Stimulated activated CD4-positive, alpha-beta T cell treated with anti-CD3 and anti-CD28 coated beads, Interleukin-15, amount 100 ng/mL, for 24 hours (primary cell): ENCODE measurements at places on chromosomes 3 and 15.

- no peak for DNase-seq
Observed at GRCh38 chr15:48239334-48239733, 33.2 kb downstream of the SLC12A1 start.

DNA sequence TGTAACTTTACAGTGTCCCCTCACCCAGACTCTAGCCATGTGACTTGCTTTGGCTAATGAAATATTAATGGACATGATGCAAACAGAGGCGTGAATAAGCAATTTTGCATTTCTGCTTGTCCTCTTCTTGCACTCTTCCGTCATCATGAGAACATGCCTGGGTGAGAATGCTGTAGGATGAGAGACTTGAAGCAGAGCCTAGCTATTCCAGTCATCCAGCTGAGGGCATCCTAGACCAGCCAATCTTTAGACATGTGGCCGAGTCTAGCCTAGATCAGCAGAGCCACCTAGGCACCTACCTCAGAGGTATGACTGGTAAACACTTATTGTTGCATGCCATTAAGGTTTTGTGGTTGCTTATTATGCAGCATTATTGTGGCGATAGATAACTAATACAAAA is 450.5 kb upstream of the AZI2 start:
- DNase-seq, result no peak

DNA sequence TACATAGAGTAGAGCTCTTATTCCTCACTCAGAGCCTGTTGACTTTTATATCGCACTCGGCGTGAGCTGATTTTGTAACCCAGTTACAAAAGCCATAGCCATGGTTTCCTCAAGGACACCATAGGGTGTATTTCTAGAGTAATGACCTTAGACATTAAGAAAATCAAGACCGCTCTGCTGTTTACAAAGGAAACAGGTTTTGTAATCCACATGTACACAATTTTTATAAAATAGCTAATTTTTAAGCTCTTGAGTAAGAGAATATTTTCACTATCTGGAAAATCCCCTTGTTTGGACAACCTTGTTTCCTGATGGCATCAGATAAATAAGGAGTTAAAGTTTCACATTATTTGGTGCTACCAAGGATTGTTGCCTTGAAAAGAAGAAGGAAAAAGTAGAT is 104.7 kb downstream of the PGPEP1L start:
- DNase-seq, result no peak

- DNase-seq, result no peak
Observed at GRCh38 chr15:26087881-26088280, 224.8 kb upstream of the ATP10A start.

- no peak for DNase-seq
Observed at GRCh38 chr15:90697175-90697574, 20.0 kb upstream of the BLM start.

DNA sequence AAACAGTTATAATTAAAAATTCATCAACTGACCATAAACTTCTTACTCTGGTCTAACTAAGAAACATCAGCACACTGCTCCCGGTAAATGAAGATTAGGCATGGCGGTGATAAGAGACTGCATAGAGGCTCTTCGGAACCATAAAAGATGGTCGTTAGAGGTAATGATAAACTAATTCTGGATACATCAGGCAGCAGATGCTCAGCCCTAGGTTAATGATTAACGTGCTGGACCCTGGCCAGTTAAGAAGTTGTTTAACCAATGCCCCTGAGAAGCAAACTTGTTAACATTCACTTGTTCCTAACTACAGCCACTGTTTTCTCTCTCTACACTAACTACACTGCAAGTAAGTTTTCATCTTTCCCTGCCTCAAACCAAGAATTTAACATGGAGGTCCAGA is 111.5 kb downstream of the PDZRN3 start:
- no peak for DNase-seq

DNA sequence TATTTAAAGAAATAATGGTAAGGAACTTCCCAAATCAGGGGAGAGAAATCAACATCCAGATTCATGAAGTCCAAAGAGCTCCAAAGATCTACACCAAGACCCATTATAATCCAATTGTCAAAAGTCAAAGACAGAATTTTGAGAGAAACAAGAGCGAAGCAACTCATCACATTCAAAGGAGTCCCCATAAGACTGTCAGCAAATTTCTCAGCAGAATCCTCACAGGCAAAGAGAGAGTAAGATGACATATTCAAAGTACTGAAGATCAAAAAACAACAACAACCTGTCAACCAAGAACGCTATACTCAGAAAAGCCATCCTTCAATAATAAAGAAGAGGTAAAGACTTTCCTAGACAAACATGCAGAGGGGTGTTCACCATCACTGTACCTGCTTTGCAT is 342.1 kb downstream of the TIGIT start:
- no peak for DNase-seq

DNA sequence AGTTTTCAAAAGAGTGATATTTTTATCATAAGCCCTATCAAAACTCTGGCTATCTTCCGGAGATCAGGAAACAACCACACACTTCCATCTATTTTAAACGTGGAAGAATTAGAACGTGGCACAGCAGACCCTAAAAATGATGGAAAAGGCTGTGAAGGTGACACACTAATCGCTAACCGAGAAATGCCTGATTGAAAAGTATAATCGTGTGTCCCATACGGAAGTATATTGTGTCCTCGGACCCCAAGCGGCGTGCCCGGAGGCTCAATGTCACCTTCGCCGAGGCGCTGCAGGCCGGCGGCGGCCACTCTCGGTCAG is 642 bp downstream of the COX5A start:
- no peak for DNase-seq

DNA sequence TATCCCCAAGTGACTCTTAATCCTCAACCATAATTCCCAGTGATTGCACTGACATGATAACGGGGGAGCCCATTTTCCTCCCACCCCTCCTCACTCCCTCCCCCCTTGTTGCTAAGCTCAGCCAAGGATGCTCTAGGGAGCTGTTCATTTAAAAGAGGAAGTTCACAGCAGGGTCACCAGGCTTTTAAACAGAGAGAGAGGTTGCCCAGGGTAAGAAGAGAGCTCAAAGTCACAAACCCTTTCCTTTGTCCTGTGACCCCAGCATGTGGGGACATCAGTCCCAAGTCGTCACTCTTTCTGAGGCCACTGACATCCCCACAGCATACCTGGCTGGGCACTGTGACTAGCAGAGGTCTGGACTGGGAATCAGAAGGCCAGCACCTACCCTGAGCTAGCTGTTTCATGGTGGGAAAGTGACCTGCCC is 144.1 kb downstream of the RORA start:
- DNase-seq, result no peak

- DNase-seq, result no peak
Observed at GRCh38 chr3:33273628-33274027, 3.6 kb upstream of the FBXL2 start.

GRCh38 chr15:76898102-76898501 is 7.0 kb downstream of the SCAPER start:
- no peak for DNase-seq

DNA sequence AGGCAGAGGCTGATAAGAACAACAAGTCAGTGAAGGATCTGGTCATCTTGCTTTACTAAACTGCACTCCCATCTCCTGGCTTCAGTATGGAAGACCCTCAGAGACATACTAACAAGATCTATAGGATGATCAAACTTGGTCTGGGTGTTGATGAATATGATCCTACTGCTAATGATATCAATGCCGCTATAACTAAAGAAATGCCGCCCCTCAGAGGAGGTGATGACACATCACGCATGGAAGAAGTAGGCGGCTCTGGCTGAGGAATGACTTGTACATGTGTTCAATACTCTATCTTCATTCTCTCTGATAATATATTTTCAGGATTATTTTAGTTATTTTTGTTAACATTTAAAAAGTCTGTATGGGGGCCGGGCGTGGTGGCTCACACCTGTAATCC is 17.5 kb upstream of the EIF2B5 start:
- no peak for DNase-seq

- DNase-seq, result no peak
Observed at GRCh38 chr3:156209631-156210335, 89.4 kb downstream of the KCNAB1 start.

- no peak for DNase-seq
Observed at GRCh38 chr15:89912145-89912673, 543 bp downstream of the ARPIN start.

DNA sequence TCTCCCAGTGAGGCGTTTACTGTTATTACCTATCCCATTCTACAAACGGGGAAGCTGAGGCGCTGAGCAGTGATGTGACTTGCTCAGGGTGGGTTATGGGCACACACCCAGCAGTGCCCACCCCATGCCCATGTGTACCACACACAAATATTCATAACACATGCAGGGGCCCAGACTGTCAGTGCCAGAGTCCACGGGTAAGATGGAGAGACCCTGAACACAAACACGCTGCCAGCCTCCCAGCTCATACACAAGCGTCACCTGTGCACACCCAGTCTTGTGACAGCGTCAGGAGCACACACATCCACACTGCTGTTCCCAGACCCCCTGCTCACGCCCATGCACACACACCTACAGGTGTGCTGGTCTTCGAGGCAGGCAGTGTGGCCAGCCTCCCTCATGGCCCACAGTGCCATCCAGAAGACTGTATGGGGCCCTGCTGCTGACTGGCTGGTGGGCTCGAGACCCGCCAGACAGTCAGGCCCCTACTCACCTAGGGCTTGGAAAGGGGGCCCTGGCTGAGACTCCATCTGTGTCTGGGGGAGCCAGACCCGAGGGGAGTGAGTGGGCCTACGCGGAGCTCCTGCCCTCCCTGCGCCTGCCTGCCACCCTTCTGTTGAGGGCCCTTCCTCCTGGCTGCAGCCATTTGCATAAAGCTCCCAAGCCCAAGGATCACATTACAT is 39.4 kb downstream of the DNAJB8 start:
- no peak for DNase-seq

DNA sequence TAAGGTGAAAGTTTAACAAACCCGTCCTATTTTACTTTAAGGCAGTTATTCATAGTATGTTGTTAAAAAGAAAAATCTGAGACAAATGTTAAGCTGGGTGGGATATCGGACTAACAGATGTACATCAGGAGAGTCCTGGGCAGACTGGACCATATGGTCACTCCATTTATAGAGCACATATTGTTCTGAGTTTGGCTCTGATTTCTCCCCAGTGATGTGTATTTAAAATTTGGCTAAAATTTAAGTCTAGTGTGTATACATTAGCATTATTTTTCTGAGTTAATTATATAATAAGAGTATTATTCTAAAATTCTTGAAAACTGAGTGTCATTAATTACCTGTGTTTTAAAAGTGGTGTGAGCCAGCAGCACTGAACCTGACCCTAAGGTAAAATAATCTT is 6.1 kb downstream of the GMPS start:
- no peak for DNase-seq

- no peak for DNase-seq
Observed at GRCh38 chr3:122875547-122876127, 80.8 kb downstream of the SLC49A4 start.
